Skin of body (tissue), 3 donors: ENCODE measurements at places on chromosomes 1 and 21. TPM values are rescaled to one million over a fixed set of nuclear protein-coding genes. Genes with fewer than 3 reads are reported as not detected.

DNA sequence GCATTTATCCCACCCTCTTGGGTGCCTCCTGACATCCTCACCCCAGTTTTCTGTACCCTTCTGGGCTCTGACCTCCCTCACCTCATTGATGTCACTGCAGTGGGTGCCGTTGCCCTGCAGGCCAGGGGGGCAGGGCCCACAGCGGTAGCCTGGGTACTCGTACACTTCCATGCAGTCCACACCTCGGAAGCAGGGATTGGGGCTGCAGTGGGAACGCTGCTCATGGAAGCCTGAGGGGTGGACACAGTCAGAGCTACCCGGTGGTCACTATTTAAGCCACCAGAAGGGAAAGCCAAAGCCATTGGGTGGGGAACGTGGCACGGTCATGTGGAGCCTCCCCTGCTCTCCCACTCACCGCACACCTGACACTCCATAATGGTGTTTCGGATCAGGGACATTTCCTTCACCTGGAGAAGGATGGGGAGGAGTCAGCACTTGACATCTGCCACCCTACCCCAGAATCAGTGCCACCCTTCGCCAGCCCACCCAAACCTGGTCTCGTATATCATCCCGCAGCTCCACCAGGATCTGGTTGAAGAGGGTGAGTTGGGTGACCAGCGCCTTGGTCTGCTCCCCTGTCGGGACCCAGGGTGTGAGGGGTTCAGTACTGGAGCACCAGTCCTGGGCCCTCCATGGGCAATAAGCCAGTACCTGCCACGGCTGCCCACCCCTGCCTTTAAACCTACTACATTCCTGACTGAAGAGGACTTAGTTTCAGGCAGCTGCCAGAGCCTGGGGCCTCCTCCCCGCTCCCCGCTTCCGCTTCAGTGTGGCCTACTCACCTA, 4.8 kb downstream of the THBS3 start:
- no peak for DNase-seq

The ZFYVE9 gene
- 41.0 TPM for total RNA-seq

GRCh38 chr1:219708919-219709543, 96.1 kb upstream of the ZC3H11B start:
- DNase-seq, result peak; percentile 25

- no peak for DNase-seq
Observed at GRCh38 chr1:56441601-56442000, 137.8 kb downstream of the PLPP3 start.

GRCh38 chr1:51342591-51343206, 12.3 kb upstream of the TTC39A start:
- DNase-seq, result no peak

DNA sequence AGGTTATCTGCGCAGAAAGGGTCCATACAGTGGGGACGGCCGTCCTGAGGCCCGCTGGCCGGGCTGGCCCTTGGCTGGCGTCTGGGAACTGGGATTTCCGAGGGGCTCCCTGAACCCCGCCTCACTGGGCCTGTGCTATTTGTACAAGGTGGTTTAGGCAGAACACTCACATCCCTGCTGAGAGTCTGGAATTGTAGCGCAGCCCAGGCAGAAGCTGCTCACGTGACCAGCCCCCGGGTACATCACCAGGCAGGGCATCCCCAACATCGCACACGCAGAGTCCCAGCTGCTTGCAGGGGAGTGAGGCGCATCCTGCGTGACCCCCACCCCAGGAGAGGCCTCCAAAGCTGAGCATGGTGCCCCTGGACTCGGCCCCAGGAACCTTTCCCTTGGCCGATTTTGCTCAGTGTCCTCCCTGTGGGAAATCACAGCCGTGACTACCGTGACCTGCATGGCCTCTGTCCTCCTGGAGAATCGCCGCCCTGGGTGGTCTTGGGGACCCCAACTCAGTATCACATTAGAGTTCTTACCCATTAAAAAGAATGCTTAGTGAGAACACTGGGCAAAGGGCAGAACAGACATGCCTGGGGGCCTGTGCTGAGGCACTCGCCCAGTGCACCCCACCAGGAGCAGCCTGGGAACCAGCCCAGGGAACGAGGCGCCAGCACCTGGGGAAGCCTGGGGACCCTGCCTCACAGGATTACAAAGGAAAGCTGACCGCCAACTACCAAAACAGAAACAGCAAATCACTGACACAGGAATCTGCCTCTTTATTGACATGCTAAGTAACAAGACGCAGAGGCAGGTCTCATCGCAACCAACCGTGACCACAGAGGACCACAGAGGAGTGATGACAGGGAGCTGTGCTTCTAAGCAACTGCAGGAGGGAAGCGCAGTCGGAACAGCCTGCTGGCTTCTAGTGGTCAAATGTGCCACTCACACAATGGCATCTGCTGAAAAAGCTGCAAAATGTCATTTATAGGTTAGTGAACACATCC, 33.5 kb downstream of the UBE2G2 start:
- DNase-seq, result no peak

The DMRTA2 gene
- not detected for total RNA-seq

The CELA2A gene
- total RNA-seq, result not detected

DNA sequence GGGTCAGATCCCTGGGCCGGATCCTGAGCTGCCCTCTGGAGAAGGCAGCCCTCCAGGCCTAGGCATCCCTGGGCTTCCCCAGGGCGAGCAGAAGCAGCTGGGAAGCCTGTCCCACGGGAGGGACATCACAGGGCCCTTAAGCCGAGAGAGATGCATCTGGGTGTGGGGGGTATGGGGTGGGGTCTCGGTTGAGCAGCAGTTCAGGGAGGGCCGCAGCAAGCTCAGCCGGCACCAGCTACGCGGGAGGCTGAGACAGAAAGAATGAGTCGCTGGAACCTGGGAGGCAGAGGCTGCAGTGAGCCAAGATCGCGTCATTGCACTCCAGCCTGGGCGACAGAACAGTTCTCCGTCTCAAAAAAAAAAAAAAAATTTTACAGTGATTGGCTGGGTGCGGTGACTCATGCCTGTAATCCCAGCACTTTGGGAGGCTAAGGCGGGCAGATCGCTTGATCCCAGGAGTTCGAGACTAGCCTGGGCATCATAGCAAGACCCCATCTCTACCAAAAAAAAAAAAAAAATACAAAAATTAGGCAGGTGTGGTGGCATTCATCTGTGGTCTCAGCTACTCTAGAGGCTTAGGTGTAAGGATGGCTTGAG, 37.7 kb downstream of the RRP1 start:
- DNase-seq, result no peak

GRCh38 chr1:85611425-85611824, 30.9 kb downstream of the CCN1 start:
- DNase-seq, result peak; percentile 90

- DNase-seq, result no peak
Observed at GRCh38 chr1:203722909-203723308, 42.1 kb upstream of the LAX1 start.

The DIP2A gene
- total RNA-seq, result 31.2 TPM

The C1orf94 gene
- 0.10 TPM for total RNA-seq

GRCh38 chr1:183804387-183804786, 533 bp upstream of the RGL1 start:
- DNase-seq, result no peak

DNA sequence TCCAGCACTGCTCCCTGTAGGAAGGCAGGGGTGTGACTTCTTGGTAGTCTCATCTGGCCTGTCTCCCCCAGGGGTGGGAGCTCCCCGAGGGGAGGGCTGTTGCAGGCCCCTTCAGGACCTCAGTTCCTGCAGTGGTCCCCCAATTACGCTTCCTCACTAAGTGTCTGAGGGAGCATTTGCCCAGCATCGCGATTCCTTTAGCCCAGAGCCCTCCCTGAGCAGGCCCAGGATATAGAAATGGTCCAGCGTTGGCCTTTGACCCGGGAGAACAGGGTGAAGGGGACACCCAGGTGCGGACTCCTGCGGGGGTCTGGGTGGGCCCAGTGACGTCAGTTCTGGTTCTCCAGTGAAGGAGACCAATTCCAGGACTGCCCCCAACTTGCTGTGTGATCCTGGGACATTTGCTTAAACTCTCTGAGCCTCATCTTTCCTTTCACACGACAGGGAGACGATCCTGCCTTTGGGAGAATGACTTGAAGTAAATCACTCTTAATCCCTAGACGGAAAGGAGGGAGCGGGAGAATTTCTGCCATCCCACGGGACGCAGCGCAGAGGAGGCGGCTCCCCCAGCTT, 32.6 kb upstream of the BTG2 start:
- DNase-seq, result no peak

The THEMIS2 gene
- total RNA-seq, result 13.0 TPM

The CHI3L2 gene
- 5.5 TPM for total RNA-seq

DNA sequence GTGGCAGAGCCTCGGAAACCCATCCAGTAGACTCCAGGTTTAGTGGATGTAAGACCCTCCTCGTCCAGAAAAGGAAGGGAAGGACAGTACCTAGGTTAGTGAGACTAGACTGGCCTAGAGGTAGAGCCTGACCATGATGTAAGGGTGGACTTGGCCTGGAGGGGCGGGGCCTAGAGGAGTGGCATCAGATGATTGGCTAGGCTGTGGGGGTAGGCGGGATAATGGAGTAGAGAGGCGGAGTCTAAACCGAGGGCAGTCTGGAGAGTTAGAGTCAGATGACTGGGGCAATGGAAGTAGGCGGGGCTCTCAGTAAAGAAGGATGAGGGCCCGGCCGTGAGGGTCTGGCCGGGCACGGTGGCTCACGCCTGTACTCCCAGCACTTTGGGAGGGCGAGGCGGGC, 70.1 kb downstream of the EPHB2 start:
- DNase-seq, result no peak

- no peak for DNase-seq
Observed at GRCh38 chr1:101331794-101332193, 95.0 kb downstream of the S1PR1 start.

- no peak for DNase-seq
Observed at GRCh38 chr1:197521118-197521739, 253.2 kb downstream of the CRB1 start.
